ENCODE measurements at places on chromosomes 6 and 20. TPM values are rescaled to one million over a fixed set of nuclear protein-coding genes. Genes with fewer than 3 reads are reported as not detected.
A peak's percentile ranks its signal among the peaks of the same experiment; 100 is the strongest.

- H3K36me3 ChIP-seq = no peaks in the 10 kb centered on the region
- no peaks in the 10 kb centered on the region for H3K27me3 ChIP-seq
- peak overlapping the region; percentile 83 for H3K4me3 ChIP-seq
- no peak overlapping the region for H3K27ac ChIP-seq
Observed at GRCh38 chr20:20019123-20019522, 2.0 kb downstream of the NAA20 start.

- H3K36me3 ChIP-seq = no peaks in the 10 kb centered on the region
- H3K27me3 ChIP-seq = no peaks in the 10 kb centered on the region
- H3K27ac ChIP-seq = no peak overlapping the region
- H3K4me3 ChIP-seq = no peak overlapping the region
- H3K4me1 ChIP-seq = no peaks in the 10 kb centered on the region
- no peak for DNase-seq
Observed at GRCh38 chr6:1068068-1068467, 243.8 kb upstream of the FOXQ1 start.

DNA sequence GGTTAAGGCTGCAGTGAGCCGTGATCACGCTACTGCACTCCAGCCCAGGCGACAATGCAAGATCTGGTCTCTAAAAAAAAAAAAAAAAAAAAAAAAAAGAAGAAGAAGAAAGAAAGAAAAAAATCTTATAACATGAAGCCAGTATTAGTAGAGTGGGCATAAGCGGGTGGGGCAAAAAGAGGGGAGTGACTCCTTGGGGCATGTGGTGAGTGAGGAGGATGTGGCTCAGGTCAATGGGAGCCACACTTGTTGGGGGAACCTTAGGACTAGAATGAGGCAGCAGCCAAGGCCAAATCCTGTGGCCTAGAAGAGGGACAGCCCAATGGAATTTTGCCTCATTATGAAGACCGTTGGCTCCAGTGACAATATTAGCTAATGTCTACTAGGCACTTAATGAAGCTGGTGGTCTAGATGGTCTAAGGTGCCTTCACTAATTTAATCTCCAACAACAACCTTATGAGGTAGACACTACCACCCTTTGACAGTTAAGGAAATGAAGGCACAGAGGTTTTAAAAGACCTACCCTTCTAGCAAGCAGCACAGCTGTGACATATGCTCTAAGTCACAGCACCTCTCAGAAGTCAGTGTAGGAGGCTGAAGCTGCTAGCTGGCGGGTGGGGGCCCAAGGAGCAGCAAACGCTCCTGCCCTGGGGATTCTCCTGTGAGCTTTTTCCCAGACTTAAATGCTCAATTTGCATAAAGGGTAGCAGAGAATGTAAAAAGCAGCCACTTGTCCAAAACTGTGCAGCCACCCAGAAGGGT lies 23.6 kb upstream of the ARMC12 start:
- no peaks in the 10 kb centered on the region for H3K27me3 ChIP-seq
- no peak for DNase-seq
- H3K27ac ChIP-seq = no peak overlapping the region
- H3K4me3 ChIP-seq = no peak overlapping the region

DNA sequence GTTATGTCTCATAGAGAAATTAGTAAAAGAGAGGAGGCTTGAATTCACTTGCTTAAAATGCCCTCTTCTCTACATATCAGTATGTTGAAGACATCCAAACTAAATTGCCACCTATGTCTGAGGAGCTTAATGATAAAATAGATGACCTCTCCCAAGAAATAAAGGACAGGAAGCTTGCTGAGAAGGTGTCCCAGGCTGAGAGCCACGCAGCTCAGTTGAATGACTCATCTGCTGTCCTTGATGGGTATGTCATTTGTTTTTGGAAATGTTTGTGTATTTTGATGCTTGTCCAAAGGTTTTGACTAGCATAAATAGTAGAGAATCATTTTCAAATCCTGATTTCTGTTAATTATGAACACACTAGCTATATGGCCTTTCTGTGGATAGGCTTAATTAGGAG lies 307.7 kb downstream of the ARHGAP18 start:
- H3K27ac ChIP-seq = no peak overlapping the region
- H3K27me3 ChIP-seq = no peaks in the 10 kb centered on the region
- no peaks in the 10 kb centered on the region for H3K4me1 ChIP-seq
- DNase-seq = no peak

DNA sequence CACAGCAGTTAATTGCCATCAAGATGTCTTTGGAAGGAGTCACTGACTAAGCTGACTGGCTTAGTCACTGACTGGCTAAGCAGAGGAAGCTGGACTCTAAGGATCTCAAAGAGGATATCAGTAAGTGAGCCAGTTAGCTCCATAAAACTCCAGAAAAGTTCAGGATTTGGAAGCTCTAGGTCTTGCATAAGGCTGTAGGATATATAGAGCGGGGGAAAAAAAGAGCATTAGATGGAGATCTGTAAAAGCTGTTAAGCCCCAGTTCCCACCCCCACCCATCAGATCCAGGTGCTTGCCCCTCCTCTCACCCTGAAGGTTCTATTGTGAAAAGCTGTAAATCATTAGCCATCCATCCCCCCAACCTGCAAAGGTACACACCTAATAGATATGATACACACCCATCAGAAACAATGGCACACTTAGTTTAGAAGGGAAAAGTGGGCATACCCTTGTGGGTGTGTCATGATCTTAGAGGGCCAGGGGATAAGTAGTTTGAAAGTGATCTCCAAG lies 32.2 kb downstream of the CARMIL1 start:
- no peak for DNase-seq
- no peak overlapping the region for H3K4me3 ChIP-seq
- no peaks in the 10 kb centered on the region for H3K36me3 ChIP-seq
- no peaks in the 10 kb centered on the region for H3K27me3 ChIP-seq

- no peak overlapping the region for H3K4me3 ChIP-seq
- H3K27me3 ChIP-seq = no peaks in the 10 kb centered on the region
- H3K4me1 ChIP-seq = peaks cover 1% of the 10 kb centered on the region
- DNase-seq = no peak
Observed at GRCh38 chr6:132698608-132699007, 15.2 kb downstream of the VNN1 start.

DNA sequence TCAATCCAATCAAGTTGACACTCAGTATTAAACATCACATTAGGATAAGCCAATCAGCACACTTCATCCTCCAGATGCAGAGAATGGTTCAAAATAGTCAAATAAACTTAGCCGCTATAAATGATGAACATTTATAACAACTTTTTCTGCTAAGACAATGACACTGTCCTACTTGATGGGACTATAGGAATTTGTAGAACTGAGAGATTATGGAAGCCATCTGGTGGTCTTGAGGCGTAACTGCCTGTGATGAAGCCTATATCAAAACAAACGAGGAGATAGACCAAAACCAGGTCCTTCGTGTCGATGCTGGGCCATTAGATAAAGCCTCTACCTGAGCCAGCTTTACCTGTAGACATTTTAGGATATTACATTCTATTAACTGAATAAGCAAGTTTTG lies 631.1 kb downstream of the COL12A1 start:
- DNase-seq = no peak
- H3K4me1 ChIP-seq = no peaks in the 10 kb centered on the region
- H3K27me3 ChIP-seq = no peaks in the 10 kb centered on the region
- no peak overlapping the region for H3K4me3 ChIP-seq
- H3K36me3 ChIP-seq = no peaks in the 10 kb centered on the region
- no peak overlapping the region for H3K27ac ChIP-seq

Gene L3MBTL1
- 4.9 TPM for total RNA-seq

DNA sequence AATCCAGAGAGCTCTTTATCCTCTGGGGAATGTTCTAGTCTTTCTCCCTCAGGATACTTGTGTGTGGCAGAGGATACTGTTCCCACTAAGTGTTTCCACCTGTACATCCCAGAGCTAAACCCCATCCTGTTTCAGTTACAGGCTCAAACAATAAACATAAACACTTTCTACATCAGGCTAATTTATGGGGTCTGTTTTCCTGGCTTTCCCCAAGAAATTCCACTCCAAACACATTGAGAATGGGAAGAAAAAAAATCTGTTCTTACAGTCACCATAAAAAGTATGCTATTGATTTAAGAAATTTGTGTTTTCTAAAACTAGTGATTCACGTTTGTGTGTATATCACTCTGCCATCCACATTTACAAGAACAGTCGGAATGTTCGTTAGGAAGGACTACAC lies 293.9 kb upstream of the FOXQ1 start:
- H3K4me1 ChIP-seq = no peaks in the 10 kb centered on the region
- no peak for DNase-seq
- H3K27me3 ChIP-seq = no peaks in the 10 kb centered on the region
- no peak overlapping the region for H3K27ac ChIP-seq
- no peak overlapping the region for H3K4me3 ChIP-seq
- H3K36me3 ChIP-seq = no peaks in the 10 kb centered on the region

GRCh38 chr6:57183336-57183735 lies 11.2 kb downstream of the BAG2 start:
- no peak overlapping the region for H3K27ac ChIP-seq
- H3K4me3 ChIP-seq = no peak overlapping the region
- DNase-seq = no peak
- H3K27me3 ChIP-seq = no peaks in the 10 kb centered on the region

- H3K27me3 ChIP-seq = no peaks in the 10 kb centered on the region
- no peaks in the 10 kb centered on the region for H3K36me3 ChIP-seq
- H3K4me1 ChIP-seq = no peaks in the 10 kb centered on the region
- no peak overlapping the region for H3K27ac ChIP-seq
- no peak overlapping the region for H3K4me3 ChIP-seq
Observed at GRCh38 chr20:57025666-57026224, 240.7 kb downstream of the BMP7 start.

DNA sequence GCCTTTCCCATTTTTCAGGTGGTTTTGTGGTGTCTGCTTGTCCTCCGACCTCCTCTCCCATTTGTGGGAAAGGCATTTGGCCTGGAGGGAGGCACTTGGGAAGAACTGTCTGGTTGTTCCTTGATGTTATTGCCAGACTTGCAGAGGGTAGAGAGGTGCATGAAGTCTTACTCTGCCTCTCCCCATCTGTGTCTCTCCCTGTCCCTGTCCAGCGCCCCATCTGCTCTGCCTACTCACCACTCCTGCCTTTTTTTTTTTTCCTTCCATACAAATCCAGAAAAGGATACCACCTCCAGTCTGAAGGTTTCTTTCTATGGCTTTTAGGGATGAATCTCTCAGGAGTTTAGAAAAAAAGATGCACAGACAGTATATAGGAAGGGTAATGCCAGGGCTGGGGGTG lies 19.8 kb downstream of the PPARD start:
- H3K27ac ChIP-seq = no peak overlapping the region
- no peaks in the 10 kb centered on the region for H3K27me3 ChIP-seq
- H3K36me3 ChIP-seq = peaks cover 1% of the 10 kb centered on the region
- DNase-seq = no peak

Gene ZKSCAN8
- 23.0 TPM for total RNA-seq

DNA sequence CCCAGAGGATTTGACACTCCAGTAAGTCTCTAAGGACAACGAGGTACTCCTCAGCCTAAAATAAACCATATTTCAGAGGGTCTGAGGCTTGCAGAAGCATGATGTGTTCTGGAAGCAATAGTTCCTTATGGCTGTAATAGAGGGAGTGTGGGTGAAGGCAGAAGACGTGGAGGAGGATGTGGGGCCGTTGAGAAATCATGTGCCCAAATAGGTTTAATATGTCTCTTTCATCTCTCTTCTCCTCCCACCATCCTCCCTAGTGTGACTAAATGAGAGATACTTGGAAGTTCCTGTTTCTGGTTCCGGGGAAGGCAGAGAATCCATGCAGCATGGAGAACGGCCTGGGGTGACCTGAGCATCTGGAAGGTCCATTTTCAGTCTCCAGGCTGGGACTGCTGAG lies 174.0 kb upstream of the RSPO3 start:
- no peaks in the 10 kb centered on the region for H3K36me3 ChIP-seq
- no peak for DNase-seq
- H3K4me1 ChIP-seq = no peaks in the 10 kb centered on the region
- no peak overlapping the region for H3K4me3 ChIP-seq
- no peaks in the 10 kb centered on the region for H3K27me3 ChIP-seq
- H3K27ac ChIP-seq = no peak overlapping the region

DNA sequence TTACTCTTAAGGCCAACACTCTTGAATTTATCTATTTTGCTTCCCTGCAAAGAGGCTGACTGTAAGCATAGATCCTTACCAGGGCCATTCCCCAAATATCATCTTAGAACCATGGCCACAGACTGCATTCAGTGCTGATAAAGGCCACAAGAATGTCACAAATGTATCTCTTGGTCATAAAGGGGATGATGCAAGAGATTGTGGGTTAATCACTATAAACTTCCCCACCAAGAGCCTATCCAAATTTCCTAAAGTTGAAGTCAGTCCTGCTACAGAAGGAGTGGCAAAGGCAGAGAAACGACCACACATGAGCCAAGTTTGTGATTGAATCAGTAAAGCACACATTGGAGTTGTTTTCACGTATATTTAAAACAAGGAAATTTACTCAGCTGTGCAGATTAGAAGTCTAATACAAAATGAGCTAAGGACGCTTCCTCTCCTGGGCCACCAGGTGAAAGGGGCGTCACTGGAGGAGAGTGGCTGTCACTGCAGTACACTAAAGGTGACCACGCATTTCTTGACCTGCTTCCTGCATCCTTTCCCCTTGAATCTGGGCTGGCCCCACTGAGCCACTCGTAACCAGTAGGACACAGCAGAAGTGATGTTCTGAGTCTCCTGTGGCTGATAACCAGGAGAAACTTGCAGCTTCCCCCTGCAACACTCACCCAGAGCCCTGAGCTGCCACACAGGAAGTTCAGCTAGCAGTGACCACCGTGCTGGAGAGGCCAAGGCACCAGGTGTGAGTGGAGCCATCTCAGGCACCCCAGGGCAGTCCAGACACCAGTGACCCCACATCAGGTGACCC lies 181.9 kb downstream of the SYNDIG1 start:
- H3K4me1 ChIP-seq = no peaks in the 10 kb centered on the region
- no peaks in the 10 kb centered on the region for H3K36me3 ChIP-seq
- H3K27me3 ChIP-seq = no peaks in the 10 kb centered on the region
- no peak overlapping the region for H3K4me3 ChIP-seq

DNA sequence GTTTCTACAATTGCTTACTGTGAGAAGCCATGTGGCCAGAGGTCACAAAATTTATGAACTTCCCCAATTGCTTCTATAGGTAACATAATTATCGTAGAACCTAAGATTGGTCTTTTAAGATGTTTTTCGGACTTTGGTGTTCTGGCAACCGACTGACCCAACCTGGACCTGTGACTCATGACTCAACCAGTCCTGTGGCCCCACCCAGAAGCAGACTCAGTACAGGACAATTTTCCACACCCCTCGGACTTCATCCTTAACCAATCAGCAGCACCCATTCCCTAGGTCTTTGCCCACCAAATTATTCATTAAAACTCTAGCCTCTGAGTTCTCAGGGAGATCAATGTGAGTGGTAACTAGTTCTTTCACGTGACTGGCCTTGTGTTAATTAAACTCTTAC lies 26.4 kb upstream of the AKAP12 start:
- H3K36me3 ChIP-seq = no peaks in the 10 kb centered on the region
- no peaks in the 10 kb centered on the region for H3K4me1 ChIP-seq
- no peak overlapping the region for H3K4me3 ChIP-seq
- no peak for DNase-seq
- H3K27ac ChIP-seq = no peak overlapping the region

Measured in upper lobe of left lung (tissue), 6 donors.